NCI-H446 treated with DMSO at 0.1 percent for 48 hours (cell line): ENCODE measurements at places on chromosomes 2 and 18.

GRCh38 chr2:165109915-165110314, 93.9 kb downstream of the SCN3A start:
- DNase-seq, result no peak

DNA sequence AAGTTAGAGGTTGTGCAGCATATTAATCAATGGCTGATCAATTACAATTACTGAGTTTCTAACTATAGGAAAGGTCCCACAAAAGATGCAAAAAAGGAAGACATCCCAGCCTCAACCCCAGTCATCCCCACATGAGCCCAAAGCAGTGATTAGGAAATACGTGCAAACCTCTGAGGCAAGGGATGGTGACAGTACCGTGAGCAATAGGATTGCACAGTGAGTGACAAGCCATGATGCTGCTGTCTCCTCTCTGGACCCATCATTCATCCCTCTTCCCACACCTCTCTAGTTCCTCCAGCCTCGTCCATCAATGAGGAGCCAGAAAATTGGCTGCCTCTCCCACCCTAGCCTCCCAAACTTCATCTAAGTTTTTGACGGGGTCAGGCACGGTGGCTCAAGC, 4.0 kb upstream of the SLC11A1 start:
- DNase-seq, result no peak

DNA sequence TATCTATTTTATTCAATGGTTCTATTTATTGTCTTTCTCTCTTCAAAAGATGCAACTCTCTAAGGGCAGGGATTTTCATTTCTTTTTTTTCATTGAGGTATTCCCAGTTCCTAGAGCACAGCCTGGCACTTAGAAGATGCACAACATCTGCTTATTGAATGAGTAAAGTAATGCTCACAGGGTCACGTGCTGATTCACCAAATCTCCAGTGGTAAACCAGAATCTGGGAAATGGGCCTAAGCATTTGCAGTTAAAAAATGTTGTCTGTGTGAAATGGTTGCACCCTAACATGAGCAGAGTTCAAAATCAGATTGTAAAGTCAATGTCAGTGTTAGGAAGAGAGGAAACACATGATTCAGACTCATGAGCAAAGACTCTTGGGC, 15.8 kb downstream of the SLC8A1 start:
- DNase-seq, result no peak

- no peak for DNase-seq
These were observed 292.5 kb downstream of the MTX2 start for GRCh38 chr2:176561706-176562105.

GRCh38 chr2:108591163-108591562, 56.9 kb downstream of the LIMS1 start:
- no peak for DNase-seq

- no peak for DNase-seq
These were observed 1.1 kb downstream of the NCKAP1 start for GRCh38 chr2:183037074-183037552.

DNA sequence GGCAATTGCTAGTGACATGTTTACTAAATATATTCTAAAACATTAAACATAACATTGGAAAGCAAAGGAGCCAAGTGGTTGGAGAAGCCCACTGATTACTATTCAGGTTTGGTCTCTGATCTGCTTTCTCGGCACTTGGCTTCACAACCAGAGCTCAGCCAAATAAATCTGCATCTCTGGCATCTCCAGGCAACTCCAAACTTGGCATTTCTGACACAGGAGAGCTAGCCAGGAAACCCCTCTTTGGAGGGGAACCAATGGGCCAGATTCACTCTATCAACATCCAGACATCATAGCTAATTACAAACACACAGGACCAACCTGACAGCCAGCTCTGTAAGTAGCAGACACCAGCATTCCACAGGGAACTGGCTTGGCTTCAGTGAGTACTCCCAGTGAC, 150.3 kb upstream of the ETAA1 start:
- peak; percentile 90 for DNase-seq

DNA sequence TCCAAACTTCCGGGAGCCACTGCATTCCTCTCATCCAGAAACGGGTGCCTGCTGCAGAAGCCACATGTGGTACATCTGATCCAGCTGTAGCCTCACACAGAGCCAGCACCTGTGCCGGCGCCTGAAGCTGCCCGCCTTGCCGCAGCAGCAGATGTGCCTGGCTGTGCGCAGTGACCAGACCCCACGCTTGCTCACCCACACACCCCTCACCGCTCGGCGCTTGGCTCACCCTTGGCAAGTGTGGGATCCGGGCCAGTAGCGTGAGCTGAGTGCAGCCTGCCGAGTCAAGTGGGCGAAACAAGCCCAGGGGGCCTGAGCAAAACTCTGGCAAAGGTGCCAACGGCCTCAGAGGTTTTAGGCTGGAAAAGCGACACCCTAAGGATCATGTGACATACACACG, 220.1 kb upstream of the TMEFF2 start:
- no peak for DNase-seq

GRCh38 chr18:40897884-40898283, 1057.2 kb upstream of the PIK3C3 start:
- no peak for DNase-seq

GRCh38 chr2:100234141-100234540, 88.2 kb downstream of the LONRF2 start:
- DNase-seq, result no peak

GRCh38 chr2:86484385-86484784, 43.2 kb downstream of the KDM3A start:
- DNase-seq, result no peak

DNA sequence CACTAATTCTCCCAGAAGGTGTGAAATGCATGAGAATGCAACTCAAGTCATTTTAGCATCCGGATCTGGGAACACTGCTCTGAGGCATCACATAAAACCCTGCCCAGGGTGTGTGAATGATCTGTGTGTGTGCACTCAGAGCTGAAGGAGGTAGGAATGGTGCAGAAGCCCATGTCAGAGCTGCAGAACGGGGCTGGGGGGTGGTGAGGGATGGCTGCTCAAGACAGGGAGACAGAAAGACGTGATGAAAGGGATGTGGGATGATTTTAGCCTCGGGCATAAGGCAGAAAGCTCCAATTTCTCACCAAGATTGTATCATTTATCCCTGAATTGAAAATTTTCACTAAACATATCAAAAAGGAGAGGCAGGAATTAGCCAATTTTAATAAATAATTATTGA, 369.1 kb downstream of the EIPR1 start:
- DNase-seq, result no peak

DNA sequence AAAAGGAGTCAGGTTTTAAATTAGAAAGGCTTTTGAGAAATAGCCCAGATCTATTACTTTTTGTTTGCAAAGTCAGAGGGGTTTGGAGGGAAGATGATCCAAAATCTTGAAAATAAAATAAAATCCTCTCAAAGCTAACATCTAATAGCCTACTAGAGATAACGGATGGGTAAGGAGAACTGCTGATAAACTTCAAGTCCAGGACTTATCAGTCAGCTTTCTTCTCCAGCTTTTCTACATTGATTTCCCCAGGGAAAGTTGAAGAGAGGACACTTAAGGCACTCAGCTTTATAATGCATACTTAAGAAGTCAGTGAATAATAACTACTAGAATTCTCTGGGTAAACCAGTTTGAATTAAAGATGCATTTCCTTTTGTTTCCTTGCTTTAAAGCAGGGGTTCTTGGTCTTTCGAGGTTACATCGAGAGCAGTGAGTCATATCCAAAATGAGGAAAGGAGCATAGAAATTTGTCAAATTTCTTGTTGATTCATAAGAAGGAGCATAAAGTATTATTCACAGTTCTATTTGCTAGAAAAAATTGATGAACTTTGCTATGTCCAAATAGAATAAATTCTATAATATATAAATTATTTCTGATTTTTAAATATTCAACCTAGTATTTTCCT, 43.2 kb upstream of the ITPRID2 start:
- no peak for DNase-seq

GRCh38 chr2:111066062-111066593, 54.6 kb upstream of the BCL2L11 start:
- no peak for DNase-seq

- DNase-seq, result no peak
These were observed 12.3 kb downstream of the ARL6IP6 start for GRCh38 chr2:152730591-152731333.

DNA sequence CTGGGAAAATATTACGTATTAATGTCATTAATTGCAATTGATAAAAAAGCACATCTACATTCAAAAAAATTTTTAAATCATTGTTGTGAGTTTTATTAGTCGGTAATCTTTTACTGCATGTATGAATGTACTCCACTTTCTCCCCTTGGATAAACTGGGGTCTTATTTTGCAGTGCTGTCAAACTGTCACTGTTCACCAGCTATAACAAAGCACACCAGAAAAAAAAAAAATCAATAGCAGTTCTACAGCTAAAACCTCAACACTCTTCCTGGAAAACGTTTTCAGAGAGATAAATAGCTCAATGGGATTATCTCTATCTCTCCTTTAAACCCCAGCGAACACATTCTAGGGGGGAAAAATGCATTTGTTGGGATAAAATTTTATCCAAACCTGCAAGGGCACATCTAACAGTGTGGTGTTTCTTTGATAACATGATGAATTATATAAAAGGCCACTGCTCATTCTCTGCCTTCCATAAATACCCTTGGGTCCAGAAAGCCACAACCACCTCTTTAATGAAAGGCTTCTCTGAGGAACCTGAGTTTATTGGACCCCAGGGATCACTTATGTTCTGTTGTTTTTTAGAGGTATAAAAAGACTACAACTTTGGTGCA, 219.9 kb downstream of the CDH20 start:
- DNase-seq, result no peak

- no peak for DNase-seq
These were observed 172.3 kb downstream of the ALPK2 start for GRCh38 chr18:58456625-58457024.

GRCh38 chr2:148244593-148245292, 223.9 kb downstream of the MBD5 start:
- no peak for DNase-seq

DNA sequence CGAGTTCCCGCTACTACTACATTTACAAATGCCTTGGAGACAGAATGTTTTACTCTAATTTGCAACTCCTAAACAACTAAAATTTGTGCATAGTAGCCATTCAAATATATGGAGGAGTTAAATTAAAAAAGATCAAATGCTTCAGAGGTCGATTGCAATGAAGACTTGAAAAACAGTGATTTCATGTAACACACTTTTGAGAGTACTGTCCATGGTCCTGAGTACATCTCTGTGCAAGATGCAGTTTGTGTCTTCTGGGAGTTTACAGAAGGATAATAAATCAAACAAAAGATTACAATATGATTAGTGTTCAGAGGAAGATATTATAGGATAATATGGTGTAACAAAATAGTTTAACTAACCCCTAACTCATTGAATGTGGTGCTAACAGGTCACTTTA, 894.7 kb downstream of the TMEM182 start:
- no peak for DNase-seq

GRCh38 chr2:86223140-86223926, 24.1 kb downstream of the MRPL35 start:
- no peak for DNase-seq

DNA sequence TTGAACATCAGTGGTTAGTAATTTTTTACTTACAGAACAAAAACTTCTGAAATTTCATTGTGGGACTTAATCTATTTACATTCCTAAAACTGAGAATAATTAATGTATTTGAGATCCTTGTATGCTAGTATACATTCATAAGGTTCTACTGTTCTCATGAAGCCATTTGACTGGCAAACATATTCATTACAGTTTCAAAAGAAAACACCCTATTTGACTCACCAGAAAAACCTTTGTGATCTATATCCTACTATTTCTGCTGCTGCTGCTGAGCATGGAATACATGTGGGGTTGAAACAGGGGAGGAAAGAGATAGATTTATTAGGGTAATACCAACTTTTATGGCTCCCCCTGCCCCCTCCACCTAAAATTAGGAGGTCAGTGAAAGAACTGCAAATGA, 21.8 kb downstream of the MARS2 start:
- no peak for DNase-seq

GRCh38 chr2:111694700-111695101, 189.3 kb downstream of the ANAPC1 start:
- peak; percentile 99 for DNase-seq

DNA sequence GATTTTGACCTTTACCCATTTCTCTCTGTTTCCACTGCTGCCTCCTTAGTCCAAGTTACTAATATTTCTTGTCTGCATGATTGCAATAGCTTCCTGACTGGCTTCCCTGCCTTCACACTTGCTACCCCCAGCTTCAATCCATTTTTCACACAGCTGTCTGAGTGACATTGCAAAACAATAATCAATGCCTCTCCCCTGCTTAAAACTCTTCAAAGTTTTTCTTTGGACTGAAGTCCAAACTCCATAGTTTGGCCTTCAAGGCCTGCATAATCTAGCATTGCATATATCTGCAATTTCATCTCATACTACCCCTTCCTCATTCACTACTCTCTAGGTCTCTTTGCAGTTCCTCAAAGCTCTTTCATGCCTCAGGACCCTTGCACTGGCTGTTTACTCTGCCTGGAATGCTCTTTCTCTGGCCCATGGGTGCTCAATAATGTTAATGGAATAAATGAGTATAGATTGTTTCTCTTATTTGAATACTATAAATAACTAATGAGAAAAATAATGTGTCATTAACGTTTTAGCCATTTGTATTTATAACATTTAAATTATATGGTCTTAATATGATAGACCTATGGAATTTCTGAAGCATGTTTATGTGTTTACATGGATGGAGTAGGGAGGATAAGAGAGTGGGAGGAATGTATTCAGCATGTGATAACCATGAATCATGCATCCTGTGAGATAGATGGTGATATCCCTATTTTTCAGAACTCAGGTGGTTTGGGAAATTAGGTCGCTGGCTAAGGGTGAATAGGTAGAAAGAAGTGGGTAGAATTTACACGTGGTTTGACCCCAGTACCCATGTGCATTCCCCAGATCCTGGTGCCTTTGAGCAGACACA, 5.7 kb upstream of the TMEM178A start:
- DNase-seq, result no peak

DNA sequence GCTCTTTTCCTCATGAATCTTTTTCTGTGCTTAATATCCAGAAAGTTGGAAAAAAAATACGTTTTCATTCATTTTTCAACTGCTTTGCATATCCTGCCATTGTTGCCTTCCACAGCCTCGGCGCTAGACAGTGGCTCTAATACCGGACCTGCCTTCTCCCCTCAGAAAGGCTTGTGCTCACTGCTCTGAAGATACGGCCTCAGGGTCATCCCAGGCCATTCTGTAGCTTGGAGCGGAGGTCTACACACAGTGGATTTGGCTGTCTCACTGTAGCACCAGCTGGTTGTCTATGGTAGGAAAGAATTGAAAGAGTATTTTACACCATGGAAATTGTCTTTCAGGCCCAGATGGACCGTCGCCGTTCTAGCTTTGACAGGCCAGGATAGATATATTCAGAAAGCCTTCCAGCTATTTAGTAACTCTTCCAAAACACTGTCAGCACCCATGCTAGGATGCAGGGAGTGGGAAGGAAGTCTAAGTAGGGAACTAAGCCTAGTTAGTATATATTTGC, 242.0 kb downstream of the TMEM182 start:
- peak; percentile 30 for DNase-seq

DNA sequence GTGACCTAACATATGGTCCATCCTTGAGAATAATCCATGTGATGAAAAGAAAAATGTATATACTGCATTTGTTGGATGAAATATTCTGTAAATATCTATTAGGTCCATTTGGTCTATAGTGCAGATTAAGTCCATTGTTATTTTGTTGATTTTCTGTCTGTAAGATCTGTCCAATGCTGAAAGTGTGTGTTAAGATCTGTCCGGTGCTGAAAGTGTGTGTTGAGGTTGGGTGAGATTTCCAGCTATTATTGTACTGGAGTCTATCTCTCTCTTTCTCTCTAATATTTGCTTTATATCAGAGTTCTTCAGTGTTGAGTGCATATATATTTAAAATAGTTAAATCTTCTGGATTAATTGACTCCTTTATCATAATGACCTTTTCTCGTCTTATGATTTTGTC, 828.8 kb upstream of the CRIM1 start:
- DNase-seq, result no peak

- no peak for DNase-seq
These were observed 26.1 kb upstream of the ACVR2A start for GRCh38 chr2:147818741-147819140.
